T-helper 17 cell (primary cell): ENCODE measurements at places on chromosomes 16 and 17. TPM values are rescaled to one million over a fixed set of nuclear protein-coding genes. Genes with fewer than 3 reads are reported as not detected.

Gene TMC6
- 609 TPM for total RNA-seq

Gene C16orf95
- 2.0 TPM for total RNA-seq

Gene HDAC5
- total RNA-seq: 83.6 TPM

Gene JUP
- 1.4 TPM for total RNA-seq

Gene VWA3A
- 0.16 TPM for total RNA-seq

Gene CSH1
- total RNA-seq: 11.3 TPM

Gene PAGR1
- 15.2 TPM for total RNA-seq

Gene SLC13A2
- not detected for total RNA-seq

Gene RNU2-1
- total RNA-seq: 5,780 TPM

Gene NOL11
- 67.8 TPM for total RNA-seq

Gene RPRML
- not detected for total RNA-seq

Gene KCNG4
- total RNA-seq: not detected

Gene PIGL
- 54.5 TPM for total RNA-seq

Gene DEXI
- 15.1 TPM for total RNA-seq

Gene PLXDC1
- 7.5 TPM for total RNA-seq

Gene NPIPA5
- total RNA-seq: 13.9 TPM

Gene KREMEN2
- not detected for total RNA-seq

Gene ANKRD40CL
- not detected for total RNA-seq

Gene KRT23
- total RNA-seq: not detected

Gene CMTM2
- not detected for total RNA-seq

Gene RSPRY1
- total RNA-seq: 23.8 TPM

Gene RASL10B
- 0.50 TPM for total RNA-seq

Gene CASKIN2
- total RNA-seq: 0.08 TPM

Gene TSC2
- 123 TPM for total RNA-seq

Gene KRTAP17-1
- total RNA-seq: not detected
